Activated naive CD8-positive, alpha-beta T cell treated with anti-CD3 and anti-CD28 coated beads, Interleukin-2, amount 10 ng/mL, durations not matched to agents 7 days and 5 days (primary cell): ENCODE measurements at places on chromosomes 1 and 21. TPM values are rescaled to one million over a fixed set of nuclear protein-coding genes. Genes with fewer than 3 reads are reported as not detected.
A peak's percentile ranks its signal among the peaks of the same experiment; 100 is the strongest.

DNA sequence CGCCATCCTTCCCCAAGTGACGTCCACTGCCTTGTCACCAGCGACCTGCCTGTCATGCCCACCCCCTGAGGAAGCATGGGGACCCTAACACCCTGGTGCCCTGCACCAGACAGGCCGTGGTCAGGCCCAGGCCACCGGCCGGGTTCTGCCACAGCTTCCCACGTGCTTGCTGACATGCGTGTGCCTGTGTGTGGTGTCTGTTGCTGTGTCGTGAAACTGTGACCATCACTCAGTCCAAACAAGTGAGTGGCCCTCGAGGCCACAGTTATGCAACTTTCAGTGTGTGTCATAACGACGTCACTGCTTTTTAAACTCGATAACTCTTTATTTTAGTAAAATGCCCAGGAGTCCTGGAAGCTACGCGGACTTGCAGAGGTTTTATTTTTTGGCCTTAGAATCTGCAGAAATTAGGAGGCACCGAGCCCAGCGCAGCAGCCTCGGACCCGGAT is 8.5 kb upstream of the CTRC start:
- DNase-seq = no peak

GRCh38 chr1:67020765-67021164 is 33.2 kb downstream of the SLC35D1 start:
- no peak for DNase-seq

GRCh38 chr1:243313635-243314536 is 58.0 kb downstream of the SDCCAG8 start:
- no peak for DNase-seq

DNA sequence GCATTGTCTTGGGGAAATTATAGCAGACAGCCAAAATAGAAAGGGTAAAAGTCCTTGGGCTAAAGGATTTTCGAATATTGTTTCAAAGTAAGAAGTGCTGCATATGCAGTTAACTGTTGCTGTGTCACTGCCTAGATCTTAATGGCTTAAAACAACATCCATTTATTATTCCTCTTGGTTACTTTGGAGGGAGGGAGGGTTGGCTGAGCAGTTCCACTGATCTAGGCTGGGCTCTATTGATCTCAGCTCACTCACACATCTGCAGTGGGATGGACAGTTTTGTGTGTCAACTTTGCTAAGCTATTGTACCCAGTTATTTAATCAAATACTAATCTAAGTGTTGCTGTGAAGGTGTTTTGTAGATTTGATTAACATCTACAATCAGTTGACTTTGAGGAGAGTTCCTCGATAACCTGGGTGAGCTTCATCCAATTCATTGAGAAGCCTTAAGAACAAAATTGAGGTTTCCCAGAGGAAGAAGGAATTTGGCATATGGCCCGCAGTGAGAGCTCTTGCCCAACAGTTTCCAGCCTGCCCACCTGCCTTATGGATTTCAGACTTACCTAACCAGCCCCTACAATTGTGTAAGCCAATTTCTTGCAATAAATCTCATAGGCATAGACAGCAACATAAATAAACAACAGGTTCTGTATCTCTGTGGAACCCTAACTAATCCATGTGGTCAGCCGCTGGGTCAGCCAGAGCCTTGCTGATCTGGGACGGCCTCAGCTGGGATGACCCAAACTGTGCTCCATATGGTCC is 187.3 kb downstream of the AK5 start:
- DNase-seq = no peak

TTC13 gene
- 37.7 TPM for total RNA-seq

TEX38 gene
- not detected for total RNA-seq

DNA sequence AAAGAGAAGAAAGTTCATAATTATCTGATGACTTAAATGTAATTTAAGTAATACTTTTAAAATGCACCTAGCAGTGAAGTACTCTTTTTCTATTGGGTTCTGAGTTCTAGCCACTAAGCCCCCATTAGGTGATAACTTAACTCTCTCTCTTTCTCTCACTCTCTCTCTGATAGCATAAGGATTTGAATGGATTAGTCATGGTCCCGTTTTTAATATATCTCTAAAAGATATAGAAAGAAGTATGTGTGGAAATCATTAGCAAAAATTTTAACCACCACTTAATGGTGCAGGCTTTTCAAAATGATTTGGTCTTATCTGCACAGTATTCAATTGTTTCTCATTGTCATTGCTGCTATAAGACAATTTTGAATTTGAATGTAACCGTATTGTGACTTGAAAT is 78.2 kb downstream of the RWDD3 start:
- DNase-seq = no peak

CHI3L2 gene
- total RNA-seq = 30.5 TPM

GRCh38 chr1:203077956-203078355 is 7.9 kb downstream of the MYOG start:
- no peak for DNase-seq

LCE2A gene
- not detected for total RNA-seq

DNA sequence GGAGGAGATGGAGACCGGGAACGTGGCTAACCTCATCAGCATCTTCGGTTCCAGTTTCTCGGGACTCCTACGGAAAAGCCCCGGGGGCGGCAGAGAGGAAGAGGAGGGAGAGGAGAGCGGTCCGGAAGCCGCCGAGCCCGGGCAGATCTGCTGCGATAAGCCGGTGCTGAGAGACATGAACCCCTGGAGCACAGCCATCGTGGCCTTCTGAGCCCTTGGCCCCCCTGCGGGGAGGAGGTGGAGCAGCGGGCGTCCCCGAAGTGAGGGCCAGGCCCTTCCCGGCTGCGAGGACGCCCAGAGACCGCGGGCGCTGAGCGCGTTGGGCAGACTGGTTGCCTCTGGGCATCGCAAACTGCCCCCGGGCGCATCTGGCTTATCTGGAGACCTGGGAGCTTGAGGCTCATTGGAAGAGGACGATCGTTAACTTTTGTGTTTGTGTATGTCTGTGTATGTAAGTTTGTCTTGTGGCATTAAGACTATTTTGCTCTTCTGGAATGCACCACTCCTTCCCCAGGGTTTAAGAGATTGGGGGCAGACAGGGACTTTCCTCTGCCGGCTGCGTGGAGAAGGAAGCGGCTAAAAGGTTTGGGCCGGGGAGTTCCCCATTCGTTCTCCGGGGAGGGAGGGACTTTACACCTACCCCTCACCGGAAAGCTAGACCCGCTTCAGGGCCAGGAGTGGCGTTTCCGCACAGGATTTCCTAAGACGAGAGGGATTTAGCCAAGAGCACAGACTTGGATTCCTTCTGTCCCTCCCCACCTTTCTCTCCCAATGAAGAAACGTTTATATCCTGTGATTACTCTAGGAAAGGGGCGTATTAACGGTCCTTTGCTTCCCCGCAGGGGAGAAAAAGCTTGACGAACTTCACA is 1.4 kb downstream of the IER5 start:
- DNase-seq = peak; percentile 76

DCDC2B gene
- 0.22 TPM for total RNA-seq

DNA sequence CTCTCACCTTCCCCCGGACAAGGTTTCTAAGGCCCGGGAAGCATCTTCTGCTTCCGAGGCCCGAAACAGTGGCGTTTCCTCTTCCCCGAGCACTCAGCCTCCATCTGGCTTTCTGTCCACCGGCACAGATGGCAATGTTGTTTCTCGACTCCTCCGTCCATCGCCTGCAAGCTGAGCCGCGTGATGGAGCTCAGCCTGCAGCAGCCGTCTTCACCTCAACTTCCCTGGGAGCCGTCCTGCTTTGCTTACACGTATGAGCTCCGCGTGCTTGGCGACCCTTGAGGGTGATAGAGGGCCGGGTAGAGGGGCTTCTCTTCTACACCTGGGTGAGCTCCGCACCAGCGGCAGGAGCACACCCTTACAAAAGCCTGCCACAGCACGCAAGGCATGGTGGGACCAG is 80.4 kb downstream of the AJAP1 start:
- DNase-seq = no peak

DNA sequence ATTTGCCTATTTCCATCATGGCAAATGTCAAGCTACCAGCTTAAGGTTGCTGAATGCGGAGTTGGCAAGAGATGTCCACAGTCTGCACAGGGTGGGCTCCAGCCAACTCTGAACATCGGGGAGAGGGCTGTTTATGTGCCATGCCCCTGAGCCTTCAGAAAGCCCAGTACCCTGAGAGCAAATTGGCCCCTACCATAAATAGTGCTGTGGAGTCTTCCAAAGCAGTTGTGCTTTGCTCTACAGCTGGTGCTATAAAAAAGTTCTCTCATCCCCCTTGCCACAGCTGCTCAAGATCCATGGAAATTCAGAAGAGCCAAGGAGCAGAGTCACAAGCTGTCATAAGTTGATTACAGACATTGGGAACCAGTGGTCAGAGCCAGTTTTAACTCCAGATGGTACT is 85.6 kb upstream of the CLDN14 start:
- no peak for DNase-seq

COL9A2 gene
- total RNA-seq = 6.0 TPM

- no peak for DNase-seq
These were observed 177.7 kb upstream of the HP1BP3 start for GRCh38 chr1:20964540-20965484.

- DNase-seq = no peak
These were observed 35.8 kb upstream of the VCAM1 start for GRCh38 chr1:100683448-100684349.

DNA sequence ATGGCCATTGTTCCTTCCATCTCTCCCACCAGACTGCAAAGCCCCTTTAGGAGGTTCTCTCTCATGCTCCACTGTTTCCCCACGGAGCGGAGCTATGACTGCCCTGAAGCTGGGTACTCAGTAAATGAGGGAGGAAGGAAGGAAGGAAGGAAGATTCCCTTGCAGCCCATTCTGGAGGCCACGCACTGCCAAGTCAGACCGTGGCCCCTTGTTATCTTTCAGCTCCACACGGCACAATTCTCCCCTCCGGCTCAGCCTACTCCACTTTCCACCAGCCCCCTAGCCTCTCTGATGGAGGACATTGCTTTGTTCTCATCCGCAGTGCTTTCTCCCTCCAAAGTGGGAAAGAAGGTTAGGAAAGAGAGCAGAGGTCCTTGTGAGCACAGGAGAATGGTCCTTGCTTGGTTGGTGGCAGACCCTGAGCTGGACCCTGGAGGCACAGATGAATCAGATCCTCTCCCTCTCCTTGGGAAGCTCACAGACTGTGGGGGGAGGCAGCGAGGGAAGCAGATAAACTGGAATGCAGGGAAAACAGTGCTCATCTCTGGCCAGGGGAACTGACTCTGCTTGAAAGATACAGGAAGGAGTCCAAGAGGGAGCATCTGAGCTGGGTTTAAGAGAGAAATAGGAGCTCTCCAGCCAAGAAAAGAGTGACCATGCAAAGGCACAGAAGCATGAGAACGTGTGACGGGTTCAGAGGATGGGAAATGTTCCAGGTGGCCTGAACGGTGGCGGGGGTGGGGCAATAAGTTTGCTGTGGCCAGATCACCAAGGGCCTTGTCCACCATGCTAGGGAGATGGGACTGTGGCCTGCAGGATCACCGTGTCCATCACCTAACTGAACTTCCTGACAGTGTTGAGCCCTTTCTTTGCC is 52.6 kb downstream of the GLIS1 start:
- no peak for DNase-seq

CFHR2 gene
- total RNA-seq = not detected

CFAP74 gene
- not detected for total RNA-seq

DNA sequence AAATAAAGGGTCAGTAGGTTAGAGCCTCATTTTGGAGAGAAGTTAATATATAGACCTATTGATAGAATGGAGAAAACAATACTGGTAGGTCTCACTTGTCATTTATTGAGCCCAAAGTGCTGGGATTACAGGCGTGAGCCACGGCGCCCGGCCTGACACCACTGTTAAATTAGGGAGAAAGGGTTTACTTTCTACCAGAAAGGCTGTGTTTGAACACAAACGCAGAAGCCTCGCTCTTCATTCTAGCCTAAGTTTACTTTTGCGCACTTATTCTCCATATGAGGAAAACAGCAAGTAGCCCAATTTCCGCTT is 710 bp upstream of the PRPF3 start:
- DNase-seq = no peak

DNA sequence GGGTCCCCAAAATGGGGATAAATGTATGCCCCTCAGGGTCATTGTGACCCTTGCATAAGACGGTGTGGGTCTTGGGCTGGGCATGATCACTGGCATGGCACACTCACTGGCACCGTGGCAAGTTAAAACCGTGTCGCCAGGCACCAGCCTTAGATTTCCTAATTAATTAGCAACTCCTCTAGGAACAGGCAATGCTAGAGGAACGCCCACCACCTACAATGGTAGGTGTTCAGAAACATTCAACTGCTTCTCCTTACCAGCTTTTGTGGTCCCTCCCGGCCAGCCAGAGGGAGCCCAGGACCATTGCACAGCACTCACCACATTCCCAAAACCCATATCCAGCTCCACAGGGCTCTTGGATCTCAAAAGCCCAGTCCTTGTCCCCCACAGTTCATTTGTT is 36.4 kb downstream of the EPHA2 start:
- no peak for DNase-seq

DNA sequence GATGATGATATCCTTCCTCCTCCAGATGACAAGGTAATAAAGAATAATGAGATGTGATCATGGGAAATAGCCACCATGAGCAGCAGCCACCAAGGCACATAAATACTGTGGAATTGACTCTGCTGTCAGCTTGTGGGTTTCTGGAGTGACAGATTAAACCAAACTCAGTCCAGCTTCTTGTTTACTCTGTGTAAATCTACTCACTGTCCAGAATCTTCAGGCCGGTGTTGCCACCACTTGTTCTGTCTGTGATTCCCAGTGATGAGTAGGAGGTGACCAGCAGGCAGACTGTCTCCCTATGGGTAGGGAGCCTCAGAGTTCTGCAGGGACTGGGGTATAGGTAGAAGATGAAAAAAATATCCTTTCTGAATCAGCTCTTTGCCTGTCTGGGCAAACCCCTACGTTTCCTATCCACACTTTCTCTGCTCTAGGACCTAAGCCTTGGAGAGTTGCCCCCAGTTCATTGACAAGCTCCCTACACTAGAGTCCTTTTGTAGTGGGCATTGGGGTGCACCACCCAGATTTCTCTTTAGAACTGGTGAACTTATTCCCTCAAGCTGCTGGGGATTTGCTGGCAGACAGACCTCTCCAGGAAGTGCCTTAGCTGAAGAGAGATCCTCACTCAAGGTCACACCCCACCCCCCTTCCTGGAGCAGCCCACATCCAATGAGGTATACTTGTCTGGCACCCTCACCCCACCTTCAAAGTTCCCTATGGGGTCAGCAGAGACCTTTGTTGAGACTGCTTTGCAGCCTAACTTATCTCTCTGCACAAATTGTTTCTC is 47.6 kb downstream of the ATP1A1 start:
- DNase-seq = no peak

MNDA gene
- 0.47 TPM for total RNA-seq

DNA sequence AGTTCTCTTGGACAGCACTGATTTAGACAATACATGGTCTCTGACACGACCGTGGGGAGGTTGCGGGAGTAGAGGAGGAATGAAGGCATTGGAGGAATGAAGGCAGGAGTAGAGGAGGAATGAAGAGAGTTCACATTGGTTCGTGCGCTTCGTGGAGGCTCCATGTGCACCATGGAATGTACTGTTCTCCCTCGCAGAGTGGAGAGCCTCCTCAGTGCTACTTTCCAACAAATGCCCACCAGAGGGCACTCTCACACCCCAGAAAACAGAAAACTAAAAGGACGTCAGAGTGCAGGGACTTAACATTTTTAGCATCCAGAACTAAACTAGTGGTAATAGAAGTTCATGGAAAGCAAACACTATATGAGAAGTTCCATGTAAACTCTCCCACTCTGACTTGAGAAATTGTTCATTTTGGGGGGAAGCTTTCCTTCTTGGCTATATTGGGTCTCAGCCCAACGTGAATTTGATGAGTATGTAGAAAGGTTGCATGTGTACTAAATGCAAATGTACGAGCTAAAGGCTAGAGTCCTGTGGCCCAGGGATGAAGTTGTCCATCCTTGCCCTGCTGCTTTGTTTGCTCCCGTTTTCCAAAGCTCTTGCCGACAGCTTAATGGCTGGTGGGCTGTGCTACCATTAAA is 211.6 kb downstream of the LMX1A start:
- DNase-seq = no peak

- DNase-seq = no peak
These were observed 2.4 kb upstream of the CEP350 start for GRCh38 chr1:179952186-179952585.
